Occipital lobe (tissue), 3 donors: ENCODE measurements at places on chromosomes 7 and 10.

DNA sequence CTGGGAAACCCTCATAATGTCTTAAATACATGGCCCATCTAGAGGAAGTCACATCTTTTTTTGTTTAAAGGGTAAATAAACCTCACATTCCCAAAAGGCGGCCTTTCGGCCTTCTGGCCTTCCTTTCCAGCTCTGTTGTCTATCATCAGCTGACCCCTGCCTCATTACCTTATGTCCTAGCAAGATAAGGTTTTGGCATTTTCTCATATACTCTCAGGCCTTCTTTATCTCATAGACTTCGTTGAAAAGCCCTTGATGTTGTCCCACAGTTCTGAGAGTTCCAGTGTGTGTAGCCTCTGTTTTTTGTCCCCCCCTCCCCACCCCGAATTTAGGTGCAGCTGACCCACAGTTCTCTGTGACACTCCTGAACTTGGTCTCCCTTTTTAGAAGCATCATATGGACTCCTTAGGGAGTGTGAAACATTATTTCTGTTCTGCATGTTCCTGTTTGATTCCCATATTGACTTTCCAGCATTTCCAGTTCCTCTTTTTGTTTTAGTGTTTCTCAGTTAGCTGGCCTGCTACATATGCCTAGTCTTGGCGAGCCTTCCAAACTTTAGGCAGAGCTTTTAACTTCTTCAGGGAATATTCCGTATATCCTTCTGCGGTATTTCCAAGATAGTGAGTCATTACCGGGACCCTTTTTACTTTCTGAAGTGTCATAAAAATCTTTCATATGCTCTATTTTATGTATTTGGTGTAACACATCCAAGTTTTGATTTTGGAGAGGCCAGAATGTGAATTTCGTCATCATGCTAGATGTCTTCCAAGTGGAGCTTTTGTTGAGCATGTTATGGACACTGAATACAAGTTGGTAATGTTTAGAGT is 138.5 kb downstream of the LRRC4 start:
- no peak for DNase-seq

DNA sequence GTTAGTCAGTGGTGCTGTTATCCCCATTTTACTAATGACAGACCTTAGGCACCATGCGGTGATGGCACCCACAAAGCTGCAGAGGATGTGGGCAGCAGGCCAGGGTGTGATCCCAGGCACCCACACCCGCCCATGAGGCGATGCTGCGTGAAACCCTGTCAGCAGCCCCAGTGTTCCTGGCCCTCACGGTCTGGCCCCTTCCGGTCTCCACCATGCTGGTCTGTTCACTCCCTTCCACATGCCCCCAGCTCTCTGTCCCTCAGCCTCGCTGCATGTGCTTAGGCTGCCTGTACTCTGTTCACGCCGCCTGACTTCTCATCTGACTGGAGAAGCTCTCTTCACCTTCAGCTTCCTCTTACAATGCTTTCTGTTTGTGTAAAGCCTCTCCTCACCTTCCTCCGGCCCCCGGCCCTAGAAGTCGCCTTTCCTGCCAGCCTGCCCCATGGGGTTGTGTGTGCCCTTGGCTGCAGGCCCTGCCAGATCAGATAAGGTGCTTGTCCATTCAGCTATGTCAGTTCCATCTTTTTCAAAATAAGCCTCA is 17.6 kb upstream of the ORAI2 start:
- DNase-seq, result no peak

- no peak for DNase-seq
Observed at GRCh38 chr7:120794106-120794729, 63.7 kb downstream of the TSPAN12 start.

- DNase-seq, result no peak
Observed at GRCh38 chr10:34126371-34127151, 688.5 kb downstream of the PARD3 start.

GRCh38 chr7:16599860-16600259 is 45.7 kb downstream of the ANKMY2 start:
- no peak for DNase-seq

GRCh38 chr10:103584216-103585010 is 90.9 kb downstream of the NEURL1 start:
- peak; percentile 21 for DNase-seq

DNA sequence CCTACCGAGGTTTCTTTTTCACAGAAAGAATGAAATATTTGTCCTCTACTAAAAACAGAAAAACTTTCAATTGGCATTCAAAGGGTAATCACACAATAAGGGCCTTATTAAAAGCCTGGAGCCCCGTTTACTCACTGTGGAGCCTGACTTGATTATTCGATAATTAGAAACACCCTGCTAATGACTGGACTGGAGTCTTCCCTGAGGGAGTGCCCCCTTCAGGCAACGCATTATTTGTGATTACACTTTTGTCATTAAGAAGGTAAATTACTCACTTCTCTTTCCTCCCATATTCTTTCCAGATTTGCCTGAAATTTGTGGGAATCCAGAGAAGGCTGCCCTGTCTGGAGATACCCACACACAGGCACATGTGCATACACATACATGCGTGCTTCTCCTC is 444.2 kb upstream of the NPVF start:
- DNase-seq, result no peak

- no peak for DNase-seq
Observed at GRCh38 chr10:99435986-99436638, 5.7 kb upstream of the GOT1 start.

DNA sequence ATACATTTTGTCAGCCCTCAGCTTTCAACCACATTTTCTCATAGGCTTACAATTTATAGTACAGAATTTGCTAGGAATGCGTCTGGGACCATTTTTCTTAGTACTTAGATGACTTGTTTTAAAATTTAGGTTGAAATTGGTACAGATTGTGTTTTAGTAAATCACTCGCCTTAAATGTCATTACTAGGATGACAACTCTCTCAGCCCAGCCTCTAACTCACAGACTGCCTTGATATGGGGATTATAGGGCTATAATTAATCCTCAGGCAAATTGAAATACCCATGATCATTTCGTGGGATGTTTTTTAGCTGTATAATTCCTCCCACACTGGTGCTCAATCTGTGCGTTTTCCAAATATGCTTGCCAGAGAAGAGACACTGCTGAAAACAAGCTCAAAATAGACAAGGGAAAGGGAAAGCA is 299.7 kb upstream of the AKR1E2 start:
- no peak for DNase-seq

GRCh38 chr7:147071536-147071935 is 954.9 kb downstream of the CNTNAP2 start:
- DNase-seq, result no peak

DNA sequence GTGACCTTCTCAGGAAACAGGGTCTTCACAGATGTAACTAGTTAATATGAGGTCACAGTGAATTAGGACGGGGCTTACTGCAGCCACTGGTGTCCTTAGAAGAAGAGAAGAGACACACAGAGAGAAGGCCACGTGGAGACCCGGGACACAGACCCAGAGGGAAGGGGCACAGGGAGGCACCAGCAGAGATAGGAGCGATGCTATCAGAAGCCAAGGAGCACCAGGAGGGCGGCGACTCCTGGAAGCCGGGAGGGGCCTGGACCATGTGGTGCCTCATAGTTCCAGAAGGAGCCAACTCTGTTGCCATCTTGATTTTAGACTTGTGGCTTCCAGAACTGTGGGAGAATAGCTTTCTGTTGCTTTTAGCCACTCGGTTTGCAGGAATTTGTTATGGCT is 505.9 kb downstream of the TCERG1L start:
- no peak for DNase-seq

GRCh38 chr10:30357075-30357801 is 8.2 kb upstream of the MTPAP start:
- DNase-seq, result no peak

DNA sequence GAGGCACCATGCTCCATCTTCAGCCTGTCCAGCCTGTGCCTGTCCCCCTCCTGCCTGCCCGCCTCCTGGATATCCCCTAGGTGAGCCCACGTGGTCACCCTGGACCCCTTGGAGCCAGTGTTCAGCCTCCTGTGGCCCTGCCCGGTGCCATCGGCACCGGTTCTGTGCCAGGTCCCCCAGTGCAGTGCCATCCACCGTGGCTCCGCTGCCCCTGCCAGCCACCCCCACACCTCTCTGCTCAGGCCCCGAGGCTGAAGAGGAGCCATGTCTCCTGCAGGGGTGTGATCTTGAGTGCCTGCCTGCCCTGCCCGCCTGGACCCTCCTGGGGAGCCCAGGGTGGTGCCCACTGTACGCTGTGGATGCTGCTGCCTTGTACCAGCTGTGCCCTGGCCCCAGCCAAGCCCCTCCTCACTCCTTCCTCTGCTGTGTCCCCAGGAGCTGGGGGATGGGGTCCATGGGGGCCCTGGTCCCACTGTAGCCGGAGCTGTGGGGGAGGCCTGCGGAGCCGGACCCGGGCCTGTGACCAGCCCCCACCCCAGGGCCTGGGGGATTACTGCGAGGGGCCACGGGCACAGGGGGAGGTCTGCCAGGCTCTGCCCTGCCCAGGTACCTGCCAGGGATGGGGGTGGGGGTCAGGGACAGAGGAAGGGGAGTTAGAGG is 26.2 kb upstream of the ZNF862 start:
- no peak for DNase-seq

DNA sequence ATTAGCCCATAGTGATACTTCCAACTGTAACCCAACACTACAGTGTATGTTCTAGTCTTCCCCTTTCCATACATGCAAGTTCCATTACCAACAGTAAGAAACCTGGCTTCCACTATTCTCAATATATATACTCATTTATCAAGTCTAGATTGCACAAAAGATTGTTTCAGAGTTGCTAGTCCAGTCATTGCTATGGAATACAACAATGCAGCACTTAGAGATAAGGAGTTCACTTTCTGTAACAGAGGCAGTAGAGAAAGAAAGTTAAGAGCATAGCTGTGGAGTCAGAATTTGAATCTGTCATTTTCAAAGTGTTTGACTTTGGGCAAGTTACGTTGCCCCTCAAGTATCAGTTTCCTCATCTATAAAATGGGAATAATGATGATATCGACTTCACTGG is 90.1 kb downstream of the RTKN2 start:
- no peak for DNase-seq

GRCh38 chr7:37957221-37957970 is 37.0 kb downstream of the EPDR1 start:
- no peak for DNase-seq

- DNase-seq, result no peak
Observed at GRCh38 chr7:98235901-98236300, 16.1 kb downstream of the TECPR1 start.

DNA sequence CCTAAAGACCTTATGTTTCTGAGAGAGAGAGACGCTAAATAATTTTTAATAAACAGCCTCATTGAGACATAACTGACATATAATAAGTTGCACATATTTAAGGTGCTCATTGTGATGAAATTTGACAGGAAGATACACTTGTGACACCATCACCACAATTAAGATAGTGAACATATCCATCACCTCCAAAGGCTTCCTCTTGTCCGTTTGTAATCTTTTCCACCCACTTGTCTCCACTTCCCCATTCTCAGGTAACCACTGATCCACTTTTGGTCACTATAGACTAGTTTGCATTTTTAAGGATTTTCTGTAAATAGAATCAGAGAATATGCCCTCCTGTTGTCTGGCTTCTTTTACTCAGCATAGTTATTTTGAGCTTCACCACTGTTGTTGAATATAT is 195.1 kb upstream of the WDR11 start:
- DNase-seq, result no peak

GRCh38 chr7:26723129-26723528 is 141.3 kb downstream of the SKAP2 start:
- DNase-seq, result no peak

- no peak for DNase-seq
Observed at GRCh38 chr10:105356626-105357025, 715.5 kb downstream of the SORCS3 start.

DNA sequence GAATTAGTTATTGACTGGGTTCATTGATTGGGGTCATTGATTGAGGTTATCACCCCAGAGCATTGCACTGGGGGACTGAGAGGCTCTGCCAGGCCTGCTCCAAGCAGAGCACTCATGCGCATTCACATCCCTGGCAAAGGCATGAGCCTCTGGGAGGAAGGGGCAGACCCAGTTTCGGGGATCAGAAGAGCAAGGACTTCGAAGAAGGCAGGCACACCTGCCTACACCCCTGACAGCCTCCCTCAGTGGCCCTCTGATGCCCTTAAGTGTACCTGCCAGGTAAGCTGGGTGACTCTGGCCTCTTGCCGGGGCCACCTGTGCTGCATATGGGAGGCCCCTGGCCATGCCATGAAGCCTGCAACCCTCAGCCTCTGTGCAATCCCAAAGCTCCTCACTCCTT is 181.1 kb downstream of the PTPN20 start:
- no peak for DNase-seq

- DNase-seq, result no peak
Observed at GRCh38 chr10:11532306-11532705, 79.1 kb downstream of the USP6NL start.

DNA sequence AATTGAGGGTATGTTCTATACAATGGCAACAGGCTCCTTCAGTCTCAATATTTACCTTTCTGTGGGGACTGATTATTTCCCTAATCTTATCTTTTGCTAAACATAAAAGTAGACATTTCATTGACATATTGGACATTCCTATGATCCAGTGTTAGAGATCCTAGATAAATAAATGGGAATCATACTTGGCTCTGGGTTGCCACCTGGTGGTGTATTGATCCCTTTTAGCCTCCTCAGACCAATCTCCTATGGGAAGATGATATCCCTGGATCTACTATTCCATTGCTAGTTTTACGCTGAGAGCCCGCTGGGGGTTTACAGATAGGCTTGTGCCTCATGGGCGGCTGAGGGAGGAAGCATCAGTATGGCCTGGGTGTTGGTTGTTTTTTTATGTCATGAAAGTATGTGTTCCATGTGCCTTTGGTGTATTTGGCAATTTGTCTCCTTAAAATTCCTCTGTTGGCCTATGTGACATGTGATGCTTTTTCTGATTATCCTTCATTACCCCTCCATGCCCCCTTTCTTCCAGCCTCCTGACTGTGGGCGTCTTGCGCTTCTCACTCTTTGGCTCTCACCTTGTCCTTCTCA is 18.8 kb downstream of the CELF2 start:
- DNase-seq, result no peak

GRCh38 chr7:127792528-127793342 is 140.7 kb downstream of the SND1 start:
- no peak for DNase-seq

DNA sequence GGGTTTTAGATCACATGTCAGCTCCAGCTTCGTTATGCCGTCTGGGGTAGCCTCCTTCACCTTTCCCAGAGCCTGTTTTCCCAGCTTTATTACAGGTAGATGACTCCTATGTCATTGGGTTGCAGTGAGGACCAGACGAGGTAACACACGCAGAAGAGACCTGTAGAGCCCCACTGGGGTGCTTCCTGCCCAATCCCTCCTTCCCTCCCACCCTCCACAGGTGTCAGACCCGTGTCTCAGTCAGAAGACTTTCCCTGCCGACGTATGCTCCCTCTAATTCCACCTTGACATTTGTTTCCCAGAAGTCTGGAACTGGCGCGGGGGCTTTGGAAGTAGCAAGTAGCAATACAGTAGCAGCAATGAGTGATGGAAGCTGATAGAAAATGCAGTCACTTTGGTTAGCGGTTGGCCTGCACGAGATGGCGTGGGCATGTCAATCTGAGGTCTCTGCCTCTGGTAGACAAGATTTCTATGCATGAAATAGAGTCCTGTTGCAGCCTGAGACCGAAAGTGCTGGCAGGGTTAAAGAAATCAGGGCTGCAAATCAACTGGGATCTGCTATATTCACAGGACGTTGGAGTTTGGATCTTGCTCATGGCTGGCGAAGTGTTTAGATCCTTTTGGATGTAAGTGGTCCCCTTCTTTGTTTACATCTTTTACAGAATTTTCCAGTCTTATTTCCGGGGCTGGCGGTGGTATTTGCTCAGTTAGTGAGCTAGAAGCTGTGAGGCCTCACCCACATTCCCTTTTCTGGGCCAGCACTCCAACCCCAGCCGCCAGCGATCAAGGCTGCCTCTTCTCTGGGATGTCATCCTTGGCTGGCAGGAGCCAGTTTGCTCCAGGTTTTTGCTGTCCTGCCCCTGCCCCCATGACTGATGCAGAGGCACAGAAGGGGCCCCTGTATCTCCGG is 78.3 kb upstream of the KMT2C start:
- no peak for DNase-seq
